ENCODE measurements at places on chromosomes 2 and 18. TPM values are rescaled to one million over a fixed set of nuclear protein-coding genes. Genes with fewer than 3 reads are reported as not detected.

SCYGR5 gene
- not detected for total RNA-seq

FKBP1B gene
- total RNA-seq = 2.0 TPM

DPYSL5 gene
- 0.19 TPM for total RNA-seq

ABHD3 gene
- total RNA-seq = 4.0 TPM

MYOM1 gene
- 878 TPM for total RNA-seq

AKAIN1 gene
- total RNA-seq = not detected

CYS1 gene
- 3.8 TPM for total RNA-seq

KCNS3 gene
- 3.7 TPM for total RNA-seq

SLC16A14 gene
- total RNA-seq = 2.0 TPM

FSHR gene
- total RNA-seq = not detected

CELF4 gene
- total RNA-seq = 0.24 TPM

HOXD13 gene
- total RNA-seq = not detected

FEV gene
- not detected for total RNA-seq

NDC80 gene
- total RNA-seq = 0.57 TPM
